OCI-LY7 (cell line): ENCODE measurements at places on chromosomes 13 and 19. TPM values are rescaled to one million over a fixed set of nuclear protein-coding genes. Genes with fewer than 3 reads are reported as not detected.

DNA sequence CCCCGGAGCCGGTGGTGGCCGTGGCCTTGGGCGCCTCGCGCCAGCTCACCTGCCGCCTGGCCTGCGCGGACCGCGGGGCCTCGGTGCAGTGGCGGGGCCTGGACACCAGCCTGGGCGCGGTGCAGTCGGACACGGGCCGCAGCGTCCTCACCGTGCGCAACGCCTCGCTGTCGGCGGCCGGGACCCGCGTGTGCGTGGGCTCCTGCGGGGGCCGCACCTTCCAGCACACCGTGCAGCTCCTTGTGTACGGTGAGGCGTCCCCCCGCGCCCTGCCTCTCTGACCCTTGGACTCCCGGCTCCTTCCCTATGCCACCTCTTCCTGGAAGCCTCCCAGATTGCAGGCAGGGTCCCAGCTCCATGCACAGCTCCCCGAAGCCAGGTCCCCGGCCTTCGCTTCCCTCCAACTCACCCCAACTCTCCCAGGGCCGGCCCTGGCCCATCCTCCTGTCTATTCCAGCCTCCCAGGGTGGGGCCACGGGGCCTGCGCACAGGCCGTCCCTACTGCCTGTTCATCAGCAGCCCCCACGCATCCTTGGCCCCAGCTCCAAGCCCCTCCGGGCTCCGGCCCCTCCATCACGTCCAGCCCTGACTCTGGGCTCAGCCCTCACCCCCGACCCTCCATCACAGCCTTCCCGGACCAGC, 1.7 kb downstream of the MADCAM1 start:
- no peak for DNase-seq

- DNase-seq, result no peak
Observed at GRCh38 chr19:51793994-51794393, 963 bp upstream of the FPR3 start.

DNA sequence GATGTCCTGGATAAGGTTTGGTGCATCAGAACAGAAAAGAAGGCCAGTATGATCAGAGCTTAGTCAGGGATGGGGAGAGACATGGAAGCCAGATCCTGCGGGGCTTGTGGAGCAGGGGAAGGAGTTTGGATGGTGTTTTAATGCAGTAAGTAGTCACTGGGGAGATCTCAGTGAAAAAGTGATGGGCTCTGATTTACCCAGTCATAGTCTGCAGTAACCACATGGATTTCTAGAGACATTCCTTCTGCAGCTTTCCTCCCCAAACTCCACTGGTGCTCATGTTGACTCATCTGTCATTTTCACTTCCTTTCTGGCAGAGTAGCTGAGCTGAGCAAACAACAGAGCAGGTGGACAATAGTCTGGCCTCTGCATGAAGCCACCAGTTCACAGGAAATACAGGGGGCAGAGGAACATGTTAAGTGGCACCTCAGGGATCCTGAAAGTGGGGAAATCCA, 144.1 kb downstream of the DPF1 start:
- DNase-seq, result peak; percentile 70

GRCh38 chr19:33438987-33439781, 65.7 kb downstream of the CEBPG start:
- DNase-seq, result no peak

DNA sequence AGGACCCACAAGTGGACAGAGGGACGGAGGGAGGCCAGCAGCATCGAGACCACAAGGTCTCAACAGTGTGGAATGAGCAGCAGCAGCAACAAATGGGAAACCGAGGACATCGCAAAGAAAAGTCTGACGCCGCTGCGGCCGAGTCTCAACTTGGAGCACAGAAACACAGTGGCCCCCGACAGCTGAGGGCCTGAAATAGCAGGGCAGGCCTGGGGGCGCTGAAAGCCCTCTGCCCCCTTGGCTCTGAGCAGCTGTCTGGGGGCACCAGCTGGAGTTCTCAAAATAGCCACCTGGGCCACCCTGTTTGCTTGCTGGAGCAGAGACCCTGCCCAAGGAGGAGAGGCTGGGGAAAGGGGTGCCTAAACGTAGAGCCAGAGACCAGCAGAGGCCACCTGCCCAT, 5.9 kb upstream of the ISYNA1 start:
- DNase-seq, result no peak

DNA sequence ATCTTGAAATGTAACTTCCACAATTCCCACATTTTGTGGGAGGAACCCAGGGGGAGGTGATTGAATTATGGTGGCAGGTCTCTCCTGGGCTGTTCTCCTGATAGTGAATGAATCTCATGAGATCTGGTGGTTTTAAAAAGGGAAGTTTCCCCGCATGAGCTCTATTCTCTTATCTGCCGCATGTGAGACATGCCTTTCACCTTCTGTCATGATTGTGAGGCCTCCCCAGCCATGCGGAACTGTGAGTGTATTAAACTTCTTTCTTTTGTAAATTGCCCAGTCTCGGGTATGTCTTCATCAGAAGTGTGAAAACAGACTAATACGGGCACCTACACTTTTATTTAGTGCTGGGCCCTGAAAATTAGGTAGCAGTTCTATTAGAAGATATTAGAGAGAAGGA, 45.8 kb downstream of the TNFSF13B start:
- no peak for DNase-seq

- no peak for DNase-seq
Observed at GRCh38 chr13:79382545-79383275, 23.3 kb downstream of the RBM26 start.

DNA sequence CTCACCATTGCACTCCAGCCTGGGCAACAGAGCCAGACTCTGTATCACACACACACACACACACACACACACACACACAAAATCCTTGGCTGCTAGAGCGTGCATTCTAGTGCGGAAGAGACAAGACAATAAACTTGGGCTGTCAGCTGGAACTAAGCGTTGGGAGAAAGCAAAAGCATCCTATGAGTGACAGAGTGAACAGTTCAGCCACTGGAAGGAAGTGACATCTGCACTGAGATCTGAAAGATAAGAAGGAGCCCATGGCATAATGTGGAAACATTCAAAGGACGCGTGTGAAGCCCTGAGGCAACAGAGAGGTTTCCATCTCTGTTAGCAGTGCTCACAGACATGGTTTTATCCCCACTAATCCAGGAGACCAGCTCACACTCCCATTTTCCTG, 3.5 kb upstream of the SLC1A5 start:
- DNase-seq, result no peak

GRCh38 chr13:109336730-109337129, 449.7 kb downstream of the IRS2 start:
- no peak for DNase-seq

GRCh38 chr19:4352701-4353121, 9.3 kb downstream of the MPND start:
- peak; percentile 65 for DNase-seq

GRCh38 chr13:110254151-110254679, 52.7 kb downstream of the COL4A1 start:
- DNase-seq, result no peak

GRCh38 chr13:48165063-48165462, 67.9 kb upstream of the ITM2B start:
- no peak for DNase-seq

- no peak for DNase-seq
Observed at GRCh38 chr19:5489551-5489950, 34.3 kb downstream of the ZNRF4 start.

DNA sequence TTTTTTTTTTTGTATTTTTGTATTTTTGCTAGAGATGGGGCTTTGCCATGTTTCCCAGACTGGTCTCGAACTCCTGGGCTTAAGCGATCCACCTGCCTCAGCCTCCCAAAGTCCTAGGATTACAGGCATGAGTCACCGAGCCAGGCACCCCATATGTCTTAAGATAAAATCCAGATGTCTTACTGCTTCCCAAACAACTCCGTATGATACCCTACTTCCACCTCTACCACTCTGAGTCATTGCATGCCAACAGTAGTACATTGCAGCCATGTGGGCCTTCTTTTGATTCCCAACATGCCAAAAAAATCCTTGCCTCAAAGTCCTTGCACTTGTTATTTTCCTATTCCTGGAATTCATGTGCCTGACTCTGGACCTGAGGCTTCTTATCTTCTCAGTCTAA, 799.2 kb downstream of the GPC5 start:
- DNase-seq, result no peak

- DNase-seq, result no peak
Observed at GRCh38 chr13:72062566-72062965, 195.6 kb upstream of the DACH1 start.

- DNase-seq, result no peak
Observed at GRCh38 chr13:113852536-113853517, 11.0 kb downstream of the GAS6 start.

DNA sequence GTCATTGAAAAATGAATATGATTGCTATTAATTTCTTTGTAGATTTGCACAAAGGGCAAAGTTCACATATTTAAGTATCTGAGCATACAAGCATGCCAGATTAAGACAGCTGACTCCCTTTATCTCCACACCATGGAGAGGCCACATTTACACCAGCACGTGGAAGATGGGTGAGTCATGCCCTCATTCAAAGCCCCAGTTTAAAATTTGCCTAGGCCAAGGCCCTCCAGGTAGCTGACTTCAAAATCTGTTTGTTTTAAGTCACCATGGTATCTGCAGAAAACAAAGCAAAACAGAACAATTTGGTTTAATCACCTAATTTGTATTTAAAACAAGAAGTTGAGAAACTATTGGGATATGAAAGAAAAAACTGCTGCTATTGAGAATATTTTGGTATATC, 109.2 kb downstream of the ESD start:
- DNase-seq, result no peak

GRCh38 chr13:23949200-23949599, 51.9 kb upstream of the C1QTNF9B start:
- DNase-seq, result no peak

GRCh38 chr19:51364200-51365106, 1.7 kb downstream of the ETFB start:
- no peak for DNase-seq

GRCh38 chr13:89465366-89465765, 1794.2 kb downstream of the SLITRK5 start:
- no peak for DNase-seq

DNA sequence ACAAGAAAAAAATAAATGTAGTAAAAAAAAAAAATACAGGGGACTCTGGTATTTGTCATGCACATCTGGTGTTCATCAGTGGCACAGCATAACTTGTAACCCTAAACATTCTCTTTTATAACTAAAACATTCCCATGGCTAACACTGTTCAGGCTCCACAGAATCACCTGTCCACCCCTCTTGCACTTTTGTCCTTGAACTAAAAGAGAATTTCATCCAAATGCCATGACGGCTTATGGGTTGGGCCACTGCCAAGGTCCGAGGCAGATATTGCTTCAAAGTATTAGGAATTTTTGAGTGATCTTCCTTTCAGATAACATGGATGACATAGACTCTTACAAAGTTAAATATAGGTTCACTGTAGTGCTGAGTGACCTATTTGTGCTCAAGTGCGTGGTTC, 25.7 kb upstream of the SERP2 start:
- no peak for DNase-seq

DNA sequence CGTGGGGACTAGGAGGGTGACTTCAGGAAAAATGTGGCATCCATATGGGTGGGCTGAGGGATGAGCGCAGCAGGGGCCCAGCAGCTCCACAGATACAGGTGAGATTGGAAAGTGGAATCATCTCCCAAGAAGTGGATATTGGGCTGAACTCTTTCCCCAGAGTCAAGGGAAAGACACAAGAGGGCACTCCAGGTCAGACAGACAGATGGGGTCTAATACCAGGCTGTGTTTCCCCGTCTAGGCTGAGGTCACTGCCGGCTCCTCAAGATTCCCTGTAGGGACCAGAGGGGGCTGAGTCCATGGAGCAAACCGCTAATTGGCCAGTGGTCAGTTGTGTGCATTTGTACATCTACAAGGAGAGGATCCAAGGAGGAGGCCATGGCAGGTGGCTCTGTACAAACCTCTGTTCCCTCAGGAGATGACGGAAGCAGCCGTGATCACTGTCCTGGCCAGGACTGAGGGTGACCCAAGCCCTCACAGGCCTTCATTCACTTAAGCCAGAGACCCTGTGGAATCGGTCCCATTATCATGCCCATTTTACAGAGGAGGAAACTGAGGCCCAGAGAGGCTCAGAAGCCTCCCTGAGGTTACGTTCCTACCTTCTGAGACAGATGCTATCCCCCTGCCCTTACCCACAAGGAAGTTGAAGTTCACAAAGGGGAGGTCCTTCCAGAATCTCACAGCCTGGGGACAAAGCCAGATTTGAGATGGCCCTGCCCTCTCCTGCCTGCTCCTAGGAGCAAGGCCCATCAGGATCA, 14.9 kb upstream of the IGLON5 start:
- no peak for DNase-seq

DNA sequence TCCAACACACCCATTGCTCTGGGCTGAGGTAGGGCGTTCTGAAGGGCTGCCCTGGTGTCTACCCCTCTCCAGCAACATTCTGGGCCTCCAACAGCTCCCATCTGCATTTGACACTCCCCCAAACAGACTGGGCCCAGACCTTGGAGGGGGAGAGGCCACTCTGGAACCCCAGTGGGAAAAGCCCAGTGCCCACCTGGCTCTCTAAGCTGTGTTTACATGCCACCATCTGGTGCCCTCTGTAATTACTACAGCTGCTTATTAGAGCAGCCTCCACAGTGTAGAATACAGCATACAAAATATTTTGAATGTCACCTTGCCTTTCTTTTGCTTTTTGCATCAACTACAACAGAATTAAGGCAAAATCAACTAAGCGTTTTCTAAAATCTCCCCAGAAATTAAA, 35.8 kb upstream of the TM9SF2 start:
- no peak for DNase-seq

DNA sequence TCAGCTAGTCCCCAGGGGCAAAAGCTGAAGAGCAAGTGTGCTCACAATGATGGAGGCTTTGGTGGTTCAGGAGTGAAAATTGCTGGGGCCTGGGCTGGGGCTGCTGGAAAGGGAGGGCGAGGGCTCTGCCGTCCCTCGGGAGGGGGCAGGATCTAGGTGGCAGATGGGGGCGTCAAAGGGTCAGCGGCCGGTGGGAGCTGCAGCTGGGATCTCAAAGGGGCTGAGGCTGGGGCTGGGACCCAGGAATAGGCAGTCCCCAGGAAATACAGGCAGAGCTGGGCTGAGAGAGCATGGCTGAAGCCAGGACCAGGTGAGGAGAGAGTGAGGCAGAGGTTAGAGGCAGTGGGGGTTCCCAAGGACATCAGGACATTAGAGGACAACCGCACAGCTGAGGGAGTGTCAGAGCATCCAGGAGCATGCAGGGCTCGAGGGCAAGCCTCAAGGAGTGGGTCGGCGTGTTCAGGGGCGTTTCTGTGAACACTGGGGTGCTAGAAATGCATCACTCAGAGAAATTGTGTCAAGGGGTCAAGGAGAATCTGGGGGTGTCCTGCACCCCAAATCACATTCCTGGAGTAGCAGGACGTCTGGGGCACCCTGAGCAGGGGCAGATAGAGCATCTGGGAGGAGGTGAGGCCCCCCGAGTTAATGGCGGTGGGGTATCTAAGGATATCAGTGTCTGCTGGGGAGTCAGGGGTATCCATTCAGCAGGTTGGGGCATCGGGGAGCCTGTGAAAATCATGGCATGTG, 1.2 kb upstream of the SYNE4 start:
- DNase-seq, result no peak

Gene ZNF835
- total RNA-seq, result not detected in 2 replicates

Gene ZNF653
- 17.9 and 21.5 TPM in 2 replicates for total RNA-seq

Gene DGKH
- 16.1 and 18.4 TPM in 2 replicates for total RNA-seq

Gene KCNK6
- 5.4 and 6.9 TPM in 2 replicates for total RNA-seq

Gene TRIP10
- 19.9 TPM in 2 replicates for total RNA-seq

Gene CAMSAP3
- 1.9 and 2.8 TPM in 2 replicates for total RNA-seq

Gene ERICH6B
- not detected in 2 replicates for total RNA-seq

Gene CGB2
- total RNA-seq, result not detected in 2 replicates

Gene CCL25
- 0.57 and 0.70 TPM in 2 replicates for total RNA-seq
